ENCODE measurements at places on chromosomes 16 and 17.

GRCh38 chr17:57431415-57431814 is 175.1 kb downstream of the MSI2 start:
- no peak for DNase-seq

DNA sequence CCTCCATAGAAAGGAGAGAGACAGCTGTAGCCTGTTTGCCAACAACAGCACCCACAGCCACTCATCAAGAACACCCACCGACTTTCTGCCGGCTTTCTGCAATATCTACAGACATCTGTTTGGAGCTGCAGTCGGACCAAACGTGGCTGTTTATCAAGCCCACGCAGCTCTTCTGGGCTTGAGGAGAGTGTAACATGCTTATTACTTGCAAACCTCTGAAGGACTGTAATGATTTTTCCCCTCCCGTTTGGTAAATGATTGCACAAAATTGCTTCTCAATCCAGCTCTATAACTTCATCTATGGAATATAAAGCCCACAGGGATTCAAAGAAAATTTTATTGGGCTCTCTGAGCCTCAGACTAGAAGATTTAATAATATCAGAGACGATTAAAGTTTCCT is 100.5 kb downstream of the VAT1L start:
- peak; percentile 28 for DNase-seq

DNA sequence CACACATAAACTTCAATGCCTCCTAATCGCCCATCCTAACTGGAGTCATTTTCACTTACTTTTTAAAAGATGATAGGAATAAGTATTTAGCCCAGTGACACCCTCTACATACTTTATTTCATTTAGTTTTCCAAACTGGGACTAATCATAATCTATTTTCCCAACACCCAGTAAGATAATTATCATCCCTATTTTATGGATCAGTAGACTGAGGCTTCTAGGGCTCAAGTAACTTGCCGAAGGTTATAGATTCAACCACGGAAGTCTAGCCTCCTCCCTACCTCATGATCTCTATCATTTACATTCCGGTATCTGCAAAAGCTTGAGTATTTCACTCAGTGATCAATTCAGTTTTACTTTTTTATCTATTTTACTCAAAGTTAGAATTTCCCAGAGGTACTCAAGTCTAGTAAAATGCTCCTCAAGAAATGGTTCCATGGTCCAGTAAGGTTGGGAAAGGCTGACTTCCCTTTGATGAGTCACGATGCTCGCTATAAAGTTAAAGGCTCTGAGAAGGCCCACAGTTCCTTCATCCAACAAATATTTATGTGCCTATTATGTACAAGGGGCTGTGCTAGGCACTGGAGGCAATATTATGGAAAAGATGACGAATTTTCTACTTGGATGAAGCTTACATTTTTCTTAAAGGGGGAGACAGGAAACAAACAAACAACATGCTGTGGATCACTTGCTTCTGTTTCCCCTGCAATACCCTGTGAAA is 75.1 kb downstream of the TOX3 start:
- DNase-seq = no peak

- DNase-seq = peak; percentile 68
These were observed 26.5 kb upstream of the SLC25A19 start for GRCh38 chr17:75315541-75316243.

GRCh38 chr17:3400055-3400454 is 1.8 kb upstream of the OR1E1 start:
- peak; percentile 2 for DNase-seq

DNA sequence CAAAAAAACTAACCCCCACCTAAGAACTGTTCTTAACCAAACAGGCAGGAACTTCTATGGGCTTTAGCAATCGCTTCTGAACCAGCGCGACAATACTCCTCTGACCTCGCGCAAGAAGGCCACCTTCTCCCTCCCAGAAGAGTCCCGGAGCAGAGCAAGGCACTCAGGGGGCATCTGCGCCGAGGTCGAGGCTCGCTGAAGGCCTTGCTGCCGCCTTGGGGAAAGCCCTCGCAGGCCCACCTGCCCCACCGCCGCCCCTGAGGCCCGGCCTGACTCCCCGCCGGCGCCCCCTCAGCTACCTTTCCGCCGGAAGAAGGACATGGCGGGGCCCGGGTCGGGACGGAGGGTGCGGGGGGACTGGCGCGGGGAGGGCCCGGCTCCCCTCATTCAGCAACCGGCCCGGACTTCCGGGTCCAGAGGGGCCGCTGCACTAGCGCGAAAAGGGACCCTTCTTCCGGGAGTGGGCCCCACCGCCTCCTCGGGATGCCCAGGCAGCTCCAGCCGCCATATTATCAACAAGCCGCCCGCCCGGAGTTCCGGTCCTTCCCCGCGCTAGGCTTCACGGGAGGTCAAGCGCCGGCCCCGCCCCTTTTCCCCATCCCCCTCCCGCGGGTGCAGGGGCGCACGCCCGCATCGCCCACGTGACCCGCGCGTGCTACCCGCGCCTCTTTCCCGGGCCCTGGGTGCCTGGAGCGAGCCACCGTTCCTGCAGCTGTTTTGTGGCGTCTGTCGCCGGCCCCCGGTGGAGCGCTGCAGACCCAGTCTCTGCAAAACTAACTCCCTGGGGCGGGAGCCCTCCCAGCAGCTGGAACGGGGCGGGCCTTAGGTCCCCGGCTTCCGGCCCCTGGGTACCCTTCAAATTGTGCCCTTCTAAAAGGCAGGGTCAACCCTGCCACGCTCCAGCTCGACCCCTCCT is at the start of gene AKAP10:
TSS of gene AKAP10 (minus strand) at position 536 of the 916 bp plus-strand sequence. CDS start at position 387, 149 bp downstream.
- DNase-seq = peak; percentile 84

- DNase-seq = no peak
These were observed 79.0 kb downstream of the GPRC5B start for GRCh38 chr16:19805459-19806162.

DNA sequence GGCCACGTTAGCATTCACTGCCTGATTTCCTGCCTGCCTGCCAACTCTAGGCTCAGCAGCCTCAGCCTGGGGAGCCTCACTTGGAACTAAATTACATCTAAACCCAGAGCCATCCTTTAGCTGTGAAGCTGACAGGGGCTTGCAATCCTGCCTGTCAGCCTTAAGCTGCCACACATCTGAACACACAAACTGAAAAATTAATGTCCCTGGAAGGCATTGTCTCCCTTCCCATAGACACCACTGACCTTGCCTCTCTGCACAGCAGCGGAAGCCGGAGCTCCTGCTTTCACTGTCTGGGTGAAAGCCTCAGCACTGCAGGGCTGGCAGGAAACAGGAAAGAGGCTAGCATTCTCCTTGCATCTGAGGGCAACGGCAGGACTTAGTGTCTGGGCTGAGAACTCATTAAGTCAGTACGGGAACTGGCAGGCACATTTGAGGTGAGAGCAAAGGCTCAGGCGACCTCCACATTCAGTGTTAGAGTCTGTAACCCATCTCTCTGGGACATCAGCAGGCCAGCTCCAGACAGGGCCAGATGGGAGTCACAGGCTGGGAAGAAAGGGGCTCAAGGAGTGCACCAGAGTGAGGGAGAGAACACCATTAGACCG is 452.4 kb upstream of the C16orf82 start:
- DNase-seq = no peak

GRCh38 chr17:79677646-79678045 is 53.1 kb upstream of the ENPP7 start:
- DNase-seq = no peak

GRCh38 chr16:76345163-76345661 is 68.0 kb downstream of the CNTNAP4 start:
- no peak for DNase-seq

DNA sequence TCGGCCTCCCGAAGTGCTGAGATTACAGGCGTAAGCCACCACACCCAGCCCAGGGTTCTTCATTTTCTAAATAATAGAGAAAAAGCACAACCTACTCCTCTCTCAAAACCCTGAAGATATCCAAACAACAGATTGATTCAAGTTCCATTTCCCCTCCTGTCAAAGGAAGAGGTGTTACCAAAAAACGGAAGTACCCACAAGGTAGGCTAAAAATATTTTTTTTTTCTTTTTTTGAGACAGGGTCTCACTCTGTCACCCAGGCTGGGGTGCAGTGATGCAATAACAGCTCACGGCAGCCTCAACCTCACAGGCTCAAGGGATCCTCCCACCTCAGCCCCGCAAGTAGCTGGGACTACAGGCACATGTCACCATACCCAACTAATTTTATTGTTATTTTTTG is 18.9 kb downstream of the UTP6 start:
- no peak for DNase-seq

DNA sequence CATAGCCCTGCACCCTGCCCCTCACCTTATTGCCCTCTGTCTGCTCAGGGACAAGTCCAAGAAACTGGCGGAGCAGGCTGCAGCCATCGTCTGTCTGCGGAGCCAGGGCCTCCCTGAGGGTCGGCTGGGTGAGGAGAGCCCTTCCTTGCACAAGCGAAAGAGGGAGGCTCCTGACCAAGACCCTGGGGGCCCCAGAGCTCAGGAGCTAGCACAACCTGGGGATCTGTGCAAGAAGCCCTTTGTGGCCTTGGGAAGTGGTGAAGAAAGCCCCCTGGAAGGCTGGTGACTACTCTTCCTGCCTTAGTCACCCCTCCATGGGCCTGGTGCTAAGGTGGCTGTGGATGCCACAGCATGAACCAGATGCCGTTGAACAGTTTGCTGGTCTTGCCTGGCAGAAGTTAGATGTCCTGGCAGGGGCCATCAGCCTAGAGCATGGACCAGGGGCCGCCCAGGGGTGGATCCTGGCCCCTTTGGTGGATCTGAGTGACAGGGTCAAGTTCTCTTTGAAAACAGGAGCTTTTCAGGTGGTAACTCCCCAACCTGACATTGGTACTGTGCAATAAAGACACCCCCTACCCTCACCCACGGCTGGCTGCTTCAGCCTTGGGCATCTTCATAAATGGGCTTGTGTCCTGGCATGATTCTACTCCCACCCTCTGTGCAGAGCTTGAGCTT is 6.3 kb upstream of the NFATC3 start:
- DNase-seq = no peak

DNA sequence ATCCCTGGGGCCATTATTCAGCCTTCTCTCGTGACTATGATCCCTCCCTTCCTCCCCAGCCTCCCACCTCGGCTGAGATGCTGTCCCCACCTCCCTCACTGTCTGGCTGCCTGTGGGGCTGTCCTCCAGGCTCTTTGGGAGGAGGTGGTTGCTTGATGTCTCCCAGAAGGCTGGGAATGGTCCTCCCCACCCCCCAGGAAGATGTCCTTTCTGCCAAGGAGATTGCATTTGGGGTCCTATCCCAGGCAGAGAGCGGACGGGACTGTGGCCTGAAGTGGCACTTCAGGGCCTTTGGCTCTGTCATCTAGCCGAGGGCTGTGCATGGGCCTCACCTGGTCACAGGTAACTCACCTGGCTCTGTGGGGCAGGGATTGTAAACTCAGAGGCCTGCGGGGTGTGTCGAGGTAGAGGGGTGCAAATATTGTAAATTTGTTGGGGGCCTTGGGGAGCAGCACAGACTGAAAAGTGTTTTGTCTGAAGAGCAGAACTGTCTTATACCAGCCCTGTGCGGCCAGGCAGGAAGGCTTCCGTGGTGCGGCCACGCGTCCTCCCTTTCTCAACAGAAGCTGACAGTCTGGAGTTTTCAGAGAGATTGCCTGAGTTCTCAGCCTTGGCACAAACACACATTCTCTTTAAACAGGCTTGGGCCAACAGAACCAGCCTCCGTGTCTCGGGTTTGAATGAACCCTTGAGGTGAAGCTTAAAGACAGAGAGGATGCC is 177.9 kb downstream of the SEC14L1 start:
- peak; percentile 70 for DNase-seq

GRCh38 chr17:6608321-6608720 is 32.2 kb downstream of the KIAA0753 start:
- DNase-seq = no peak

DNA sequence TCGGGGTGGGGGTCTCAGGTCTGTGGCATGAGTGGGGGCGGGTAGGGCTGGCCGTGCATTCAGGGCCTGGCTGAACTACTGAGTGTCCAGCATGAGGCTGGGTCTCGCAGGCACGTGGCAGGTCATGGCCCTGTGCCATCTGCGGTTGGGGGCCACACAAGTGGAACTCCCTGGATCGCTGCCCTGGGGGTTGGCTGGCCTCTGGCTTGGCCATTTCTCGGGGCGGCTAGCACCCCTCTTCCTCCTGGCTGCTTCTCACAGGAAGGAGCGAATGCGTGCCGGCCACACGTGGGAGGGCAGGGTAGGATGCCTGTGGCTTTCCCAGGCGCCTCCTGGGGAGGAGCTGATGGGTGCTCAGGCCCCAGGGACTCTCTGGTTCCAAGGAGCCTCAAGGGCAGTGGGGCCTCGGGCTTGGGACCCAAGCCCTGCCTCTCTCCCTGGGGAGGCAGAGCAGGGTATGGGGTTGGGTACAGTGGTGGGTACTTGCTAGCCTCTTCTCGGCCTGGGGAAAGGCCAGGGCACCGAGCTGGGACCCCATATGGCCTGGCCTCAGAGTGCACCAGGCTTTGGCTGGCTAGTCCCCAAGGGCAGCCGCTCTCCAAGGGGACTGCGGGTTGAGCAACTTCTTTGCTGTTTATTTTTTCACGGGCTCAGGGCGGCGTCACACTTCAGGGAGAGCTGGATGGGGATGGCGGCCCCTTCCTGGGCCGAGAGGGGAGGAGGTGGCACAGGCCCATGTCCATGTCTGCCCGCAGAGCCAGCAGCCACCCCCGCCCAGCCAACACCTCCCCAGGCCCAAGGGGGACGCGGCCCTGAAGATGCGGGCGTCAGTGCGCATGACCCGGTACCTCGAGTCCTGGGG is 37.5 kb downstream of the ADCY7 start:
- peak; percentile 71 for DNase-seq

DNA sequence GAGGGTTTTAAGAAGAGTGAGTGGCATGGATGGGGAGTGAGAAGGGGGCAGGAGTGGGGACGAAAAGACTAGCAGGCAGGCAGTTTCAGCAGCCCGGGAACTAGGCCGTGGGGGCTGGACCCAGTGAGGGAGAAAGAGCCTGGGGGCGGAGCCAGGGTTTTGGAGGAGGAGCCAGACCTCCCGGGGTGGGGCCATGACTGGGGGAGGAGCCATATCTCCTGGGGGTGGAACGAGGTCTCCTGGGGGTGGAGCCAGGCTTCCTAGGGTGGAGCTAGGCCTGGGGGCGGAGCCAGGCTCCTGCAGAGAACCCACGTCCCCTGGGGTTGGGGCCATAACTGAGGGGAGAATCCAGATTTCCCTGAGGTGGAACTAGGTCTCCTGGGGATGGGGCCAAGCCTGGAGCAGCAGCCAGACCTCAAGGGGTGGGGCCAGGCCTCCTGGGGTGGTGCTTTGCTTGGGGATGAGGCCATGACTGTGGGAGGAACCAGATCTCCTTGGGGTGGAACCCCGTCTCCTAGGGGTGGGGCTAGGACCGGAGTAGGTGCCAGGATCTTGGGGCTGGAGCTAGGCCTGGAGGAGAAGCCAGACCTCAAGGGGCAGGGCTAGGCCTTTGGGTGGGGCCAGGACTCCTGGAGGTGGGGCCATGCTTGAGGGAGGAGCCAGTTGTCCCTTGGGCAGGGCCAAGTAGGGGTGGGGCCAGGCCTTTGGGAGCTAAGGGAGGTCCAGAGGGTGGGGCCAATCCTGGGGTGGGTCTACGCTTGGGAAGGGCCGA is 41.7 kb upstream of the JPH3 start:
- peak; percentile 37 for DNase-seq

DNA sequence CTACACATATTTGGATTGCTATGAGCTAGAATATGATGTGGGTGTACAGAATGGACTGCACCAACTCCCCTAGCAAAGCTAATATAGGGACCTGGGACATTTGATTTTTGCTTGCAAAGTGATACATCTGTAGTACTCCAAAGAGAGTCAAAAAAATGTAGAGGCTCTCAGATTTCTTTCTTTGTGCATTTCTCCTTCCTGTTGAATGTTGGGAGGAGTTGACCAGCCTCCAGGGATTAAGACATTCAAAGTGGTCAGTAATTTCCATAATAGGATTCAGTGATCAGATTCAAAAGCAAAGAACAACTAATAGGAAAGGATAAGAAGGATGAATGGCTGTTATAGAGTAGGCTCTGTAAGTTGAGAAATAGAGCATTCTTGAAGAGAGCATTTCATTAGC is 934.9 kb downstream of the KCNJ2 start:
- no peak for DNase-seq

- no peak for DNase-seq
These were observed 95.6 kb downstream of the GRIN2A start for GRCh38 chr16:10086620-10087019.
